Kidney epithelial cell (primary cell): ENCODE measurements at places on chromosomes 13 and 19.

DNA sequence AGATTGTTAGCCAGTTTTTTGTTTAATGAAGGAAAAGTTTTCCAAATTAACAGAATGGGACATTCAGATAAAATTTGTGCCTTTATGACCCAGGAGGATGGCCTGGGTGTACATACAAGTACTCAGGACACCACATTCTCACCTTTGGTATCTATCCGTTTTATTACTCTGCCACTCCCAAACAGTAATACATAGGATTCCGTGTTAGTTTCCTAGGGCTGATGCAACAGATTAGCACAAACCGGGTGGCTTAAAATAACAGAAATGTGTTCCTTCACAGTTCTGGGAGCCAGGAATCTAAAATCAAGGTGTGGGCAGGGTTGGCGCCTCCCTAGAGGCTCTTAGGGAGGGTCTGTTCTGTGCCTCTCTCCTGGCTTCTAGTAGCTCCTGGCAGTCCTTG lies 129.9 kb downstream of the GGACT start:
- DNase-seq = no peak

DNA sequence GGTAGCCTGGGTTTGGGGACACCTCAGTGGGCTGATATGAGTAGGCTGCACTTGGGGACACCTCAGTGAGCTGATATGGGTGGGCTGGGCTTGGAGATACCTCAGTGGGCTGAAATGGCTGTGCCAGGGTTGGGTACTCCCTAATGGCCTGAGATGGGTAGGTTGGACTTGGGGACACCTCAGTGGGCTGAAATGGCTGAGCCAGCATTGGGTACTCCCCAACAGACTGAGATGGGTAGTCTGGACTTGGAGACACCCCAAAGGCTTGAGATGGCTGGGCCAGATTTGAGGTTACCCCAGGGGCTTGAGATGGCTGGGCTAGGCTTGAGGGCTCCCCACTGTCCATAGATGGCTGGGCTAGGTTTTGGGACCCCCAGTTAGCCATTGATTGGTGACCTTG lies 12.1 kb downstream of the IQCN start:
- DNase-seq = no peak

- DNase-seq = peak; percentile 82
These were observed 3.4 kb upstream of the EMP3 start for GRCh38 chr19:48321622-48322591.

DNA sequence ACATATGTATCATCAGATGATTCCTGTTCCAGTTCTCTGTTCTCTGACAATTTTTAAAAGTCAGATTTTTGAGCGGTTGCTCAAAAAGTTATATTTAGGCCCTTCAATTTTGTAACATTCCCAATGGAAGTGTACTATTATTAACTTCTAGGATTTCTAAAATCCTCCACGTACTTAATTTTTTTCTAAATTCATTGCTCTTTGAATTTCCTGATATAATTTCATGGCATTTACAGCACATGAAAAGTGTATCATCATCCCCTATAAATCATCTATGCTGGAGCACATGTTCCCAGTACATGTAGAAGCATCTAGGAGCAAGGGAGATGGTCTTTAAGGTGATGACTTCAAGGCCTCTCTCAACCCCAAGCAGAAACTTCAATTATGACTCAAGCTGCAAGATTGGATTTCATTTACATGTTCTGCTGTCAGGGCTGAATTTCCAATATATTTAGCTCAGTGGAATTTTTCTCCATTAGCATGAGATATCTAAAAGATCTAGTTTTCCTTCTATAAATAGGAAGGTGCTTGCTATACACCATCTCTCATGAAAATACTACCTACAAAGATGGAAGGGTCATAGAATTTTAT lies 392.8 kb upstream of the MIR17HG start:
- no peak for DNase-seq

GRCh38 chr19:2337329-2337707 lies 8.8 kb downstream of the SPPL2B start:
- DNase-seq = peak; percentile 57

- DNase-seq = no peak
These were observed 69.8 kb downstream of the DPY19L3 start for GRCh38 chr19:32475141-32476031.

DNA sequence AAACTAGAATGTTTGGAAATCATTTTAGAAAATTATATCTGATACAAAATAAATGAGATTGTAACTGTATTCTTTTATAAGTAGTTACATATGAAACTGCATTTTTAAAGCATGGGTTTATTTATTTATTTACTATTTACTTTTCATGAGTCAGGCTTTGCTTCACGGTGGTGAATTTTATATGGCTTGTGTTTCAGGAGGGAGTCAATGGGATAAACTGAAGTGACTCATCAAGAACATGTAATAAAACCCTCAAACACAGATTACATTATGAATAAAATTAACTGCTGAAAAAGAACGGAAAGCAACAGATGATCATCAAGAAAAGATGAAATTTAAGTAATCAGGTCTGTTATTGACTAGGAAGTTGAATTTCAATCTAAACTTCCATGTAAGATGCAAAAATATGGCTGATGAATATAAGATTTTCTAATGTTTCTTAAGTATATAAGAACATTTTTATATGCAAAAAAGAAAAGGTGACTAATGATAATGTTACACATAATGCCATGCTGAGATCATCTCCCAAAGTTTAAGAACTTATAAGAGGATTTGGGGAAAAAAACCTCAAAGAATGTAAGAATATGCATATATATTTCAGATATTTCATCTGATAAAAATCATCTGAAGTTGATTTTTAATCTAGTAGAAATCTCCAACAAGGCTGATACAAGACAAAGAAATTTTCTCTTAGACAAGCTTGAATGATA lies 383.6 kb downstream of the SLITRK1 start:
- DNase-seq = no peak

DNA sequence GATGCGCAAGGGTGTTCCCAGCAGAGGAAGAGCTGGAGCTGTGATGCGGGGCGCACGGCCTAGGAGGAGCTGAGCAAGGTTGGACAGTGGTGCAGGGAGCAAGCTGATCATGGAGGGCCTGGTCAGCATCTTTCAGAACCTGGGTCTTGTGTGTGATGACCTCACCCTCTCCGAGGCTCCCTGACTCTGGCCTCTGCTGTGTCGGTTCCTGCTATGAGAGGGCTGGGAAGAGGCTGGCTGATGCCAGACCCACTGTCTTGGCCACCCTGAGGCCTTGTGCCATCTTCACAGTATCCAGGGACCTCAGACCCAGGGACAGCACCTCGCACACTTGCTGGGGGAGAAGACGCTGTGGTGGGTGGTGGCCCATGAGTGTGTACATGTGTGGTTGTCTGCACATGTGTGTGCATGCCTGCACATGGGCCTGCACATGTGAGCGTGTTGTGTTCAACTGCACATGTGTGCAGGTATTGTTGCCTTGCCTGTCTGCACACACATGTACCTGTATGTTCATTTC lies 16.5 kb upstream of the C13orf46 start:
- DNase-seq = no peak

- peak; percentile 99 for DNase-seq
These were observed 28.3 kb downstream of the ZNF507 start for GRCh38 chr19:32373585-32374295.

- no peak for DNase-seq
These were observed 113.9 kb downstream of the CRYL1 start for GRCh38 chr13:20411638-20412342.

DNA sequence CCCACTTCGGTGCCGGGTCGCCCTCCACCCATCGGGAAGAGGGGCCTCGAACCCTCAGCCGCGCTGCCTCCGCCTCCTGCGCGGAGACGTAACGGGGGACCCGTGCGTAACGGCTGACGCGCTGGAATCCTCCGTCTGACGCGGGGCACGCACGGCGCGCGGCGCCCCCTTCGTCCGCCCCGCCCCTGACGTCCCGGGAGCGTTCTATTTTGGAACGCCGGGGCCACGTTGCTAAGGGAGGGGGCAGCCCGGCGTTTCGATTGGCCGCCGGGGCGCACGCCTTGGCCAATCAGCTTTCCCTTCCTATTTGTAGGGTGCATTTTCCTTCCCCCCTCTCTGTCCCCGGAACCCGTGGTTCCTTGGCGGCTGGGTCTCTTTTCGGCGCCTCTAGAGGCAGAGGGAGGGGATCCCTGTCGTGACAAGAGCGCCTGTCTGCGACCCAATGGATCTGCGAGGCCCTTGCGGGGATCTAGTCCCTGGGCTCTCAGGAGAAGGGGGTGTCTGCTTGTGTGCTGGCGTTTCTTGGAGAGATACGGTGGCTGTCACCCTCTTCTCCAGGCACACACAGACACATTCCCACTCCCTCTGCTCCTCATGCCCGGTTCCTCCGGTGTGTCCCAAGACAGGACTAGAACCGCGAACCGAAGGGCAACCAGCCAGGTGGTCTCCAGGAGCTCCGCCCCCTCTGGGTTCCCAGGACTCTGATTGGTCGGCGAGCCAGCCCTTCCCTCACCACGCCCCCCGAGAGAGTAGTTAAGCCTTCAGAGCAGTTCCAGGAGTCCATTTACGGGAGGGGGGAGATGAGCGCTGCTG lies 1.5 kb downstream of the FOSB start:
- DNase-seq = no peak

- DNase-seq = no peak
These were observed 843.0 kb upstream of the ATXN8OS start for GRCh38 chr13:69264362-69265334.

- DNase-seq = no peak
These were observed 362 bp downstream of the WTIP start for GRCh38 chr19:34481861-34482379.

DNA sequence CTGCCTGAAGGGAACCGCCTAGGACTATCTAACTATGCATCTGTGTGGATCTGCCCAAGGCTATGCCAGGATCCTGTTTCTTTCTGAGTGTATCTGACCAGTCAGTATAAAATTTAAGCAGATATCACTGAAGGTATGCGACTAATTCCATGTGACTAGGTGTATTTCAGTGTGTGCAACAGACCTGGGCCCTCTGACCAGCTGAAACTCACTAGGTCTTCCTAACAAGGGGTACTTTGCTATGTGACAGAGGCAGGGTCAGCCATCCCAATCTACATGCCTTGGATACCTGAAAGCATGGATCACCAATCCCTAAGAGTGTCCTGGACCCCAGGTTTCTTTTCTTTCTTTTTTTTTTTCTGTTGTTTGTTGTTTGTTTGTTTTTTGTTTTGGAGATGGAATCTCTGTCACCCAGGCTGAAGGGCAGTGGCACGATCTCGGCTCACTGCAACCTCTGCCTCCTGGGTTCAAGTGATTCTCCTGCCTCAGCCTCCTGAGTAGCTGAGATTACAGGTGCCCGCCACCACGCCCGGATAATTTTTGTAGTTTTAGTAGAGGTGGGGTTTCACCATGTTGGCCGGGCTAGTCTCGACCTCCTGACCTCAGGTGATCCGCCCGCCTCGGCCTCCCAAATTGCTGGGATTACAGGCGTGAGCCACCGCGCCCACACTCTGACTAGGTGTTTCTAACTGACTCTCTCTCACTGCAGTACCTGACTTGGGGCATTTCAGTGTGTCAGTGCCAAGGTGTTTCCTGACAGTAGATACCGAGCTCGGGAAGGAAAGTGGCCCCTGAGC lies 43.5 kb downstream of the FCGBP start:
- no peak for DNase-seq

DNA sequence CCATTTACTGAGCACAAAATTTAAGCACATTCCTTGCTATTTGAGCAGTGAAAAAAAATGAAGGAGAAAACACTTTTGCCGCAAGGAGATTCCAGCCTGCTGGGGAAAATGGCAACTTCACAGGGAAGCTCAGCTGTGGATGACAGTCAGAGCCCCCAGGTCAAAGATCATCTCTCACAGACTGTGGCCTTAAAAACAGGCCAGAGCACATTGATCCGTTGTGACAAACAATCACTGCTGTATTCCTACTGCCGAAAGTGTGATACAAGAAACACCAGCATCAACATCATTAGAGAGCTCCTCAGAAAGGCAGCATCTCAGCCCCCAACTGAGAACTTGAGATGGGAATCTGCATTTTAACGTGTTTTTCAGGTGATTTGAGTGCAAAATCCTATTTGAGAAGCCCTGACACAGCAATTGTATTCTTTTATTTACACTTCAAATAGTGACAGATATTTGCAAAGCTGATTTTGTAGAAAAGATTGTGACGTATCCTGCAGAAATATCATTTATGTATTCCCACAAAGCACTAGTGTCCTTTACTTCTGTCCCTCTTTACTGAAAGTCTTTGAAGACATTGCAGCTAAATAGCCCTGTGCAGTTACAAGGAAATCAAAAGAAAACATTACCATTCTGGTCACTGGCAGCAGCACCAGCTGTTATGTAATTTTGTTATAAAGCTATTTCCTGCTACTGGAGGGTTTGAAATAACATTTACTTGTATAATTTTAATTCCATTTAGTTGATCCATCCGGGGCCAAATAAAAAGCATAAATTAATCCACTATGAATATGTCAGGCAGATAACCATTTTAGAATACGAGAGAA lies 652.0 kb downstream of the LIG4 start:
- no peak for DNase-seq
